ENCODE measurements at places on chromosomes 4 and X. TPM values are rescaled to one million over a fixed set of nuclear protein-coding genes. Genes with fewer than 3 reads are reported as not detected.

The XAGE3 gene
- total RNA-seq, result not detected

The ARMCX5 gene
- total RNA-seq, result 19.9 TPM

The CNKSR2 gene
- 0.66 TPM for total RNA-seq

The KLHL4 gene
- total RNA-seq, result 0.58 TPM

The PCYT1B gene
- 0.15 TPM for total RNA-seq

The ABCG2 gene
- 1.0 TPM for total RNA-seq

The TRPC3 gene
- total RNA-seq, result 0.44 TPM

The GAGE2A gene
- total RNA-seq, result not detected

The FUNDC2 gene
- 28.9 TPM for total RNA-seq

The UGT2B10 gene
- not detected for total RNA-seq

The METTL14 gene
- 23.3 TPM for total RNA-seq

The CCDC120 gene
- 0.83 TPM for total RNA-seq

The TRAM1L1 gene
- total RNA-seq, result 4.2 TPM

The ARSH gene
- not detected for total RNA-seq

The LDB2 gene
- total RNA-seq, result 177 TPM

The RNF128 gene
- total RNA-seq, result 7.4 TPM

The CPXCR1 gene
- not detected for total RNA-seq

The EDNRA gene
- 6.9 TPM for total RNA-seq

The CXCL11 gene
- 0.15 TPM for total RNA-seq

The GLOD5 gene
- not detected for total RNA-seq

The NAT8L gene
- 0.17 TPM for total RNA-seq

The TCEAL7 gene
- total RNA-seq, result 43.7 TPM

The SPACA5 gene
- not detected for total RNA-seq

The SMIM10 gene
- 6.4 TPM for total RNA-seq

The SSX2B gene
- total RNA-seq, result not detected

The EVC gene
- total RNA-seq, result 48.4 TPM

The REELD1 gene
- not detected for total RNA-seq

The MAML3 gene
- total RNA-seq, result 2.3 TPM

The GPRASP1 gene
- 4.2 TPM for total RNA-seq

The TKTL2 gene
- not detected for total RNA-seq

The PLRG1 gene
- total RNA-seq, result 119 TPM

The SNCA gene
- total RNA-seq, result 2.0 TPM

The AFF2 gene
- total RNA-seq, result not detected

The TMPRSS11A gene
- total RNA-seq, result not detected

The TMEM35A gene
- 37.9 TPM for total RNA-seq

The DUSP9 gene
- total RNA-seq, result under 0.01 TPM

The PDGFC gene
- total RNA-seq, result 87.6 TPM

The ASB12 gene
- under 0.01 TPM for total RNA-seq

The ARHGAP36 gene
- not detected for total RNA-seq

The PF4V1 gene
- 0.58 TPM for total RNA-seq

The NUP54 gene
- total RNA-seq, result 76.2 TPM
